Lung (tissue), 17 donors: ENCODE measurements at places on chromosomes 4 and X.

GRCh38 chr4:55216863-55217635, 91.7 kb upstream of the KDR start:
- no peak for DNase-seq

- DNase-seq: peak; percentile 49
Measured at GRCh38 chr4:26319949-26320537, 771 bp upstream of the RBPJ start.

- no peak for DNase-seq
Measured at GRCh38 chr4:156408749-156409148, 455.1 kb upstream of the CTSO start.

- DNase-seq: peak; percentile 26
Measured at GRCh38 chr4:102614801-102615200, 113.6 kb downstream of the NFKB1 start.

DNA sequence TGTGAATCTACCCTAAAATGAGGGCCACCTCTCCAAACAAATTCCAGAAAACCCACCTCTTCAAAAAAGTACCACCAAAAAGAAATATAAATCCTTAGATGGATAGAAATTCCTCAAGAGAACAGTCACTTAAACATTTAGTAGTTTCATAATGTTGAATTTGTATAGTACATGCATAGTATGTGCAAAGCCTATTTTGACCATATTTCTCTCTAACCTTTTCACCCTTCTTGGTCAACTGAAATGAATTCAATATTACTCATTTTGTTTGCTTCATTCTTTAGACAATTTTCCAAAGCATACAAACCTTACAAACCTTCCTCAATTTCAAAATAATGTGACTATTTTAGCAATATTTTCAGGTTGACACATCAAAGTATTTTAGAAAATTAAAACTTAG, 4.1 kb downstream of the RHOXF1 start:
- no peak for DNase-seq

DNA sequence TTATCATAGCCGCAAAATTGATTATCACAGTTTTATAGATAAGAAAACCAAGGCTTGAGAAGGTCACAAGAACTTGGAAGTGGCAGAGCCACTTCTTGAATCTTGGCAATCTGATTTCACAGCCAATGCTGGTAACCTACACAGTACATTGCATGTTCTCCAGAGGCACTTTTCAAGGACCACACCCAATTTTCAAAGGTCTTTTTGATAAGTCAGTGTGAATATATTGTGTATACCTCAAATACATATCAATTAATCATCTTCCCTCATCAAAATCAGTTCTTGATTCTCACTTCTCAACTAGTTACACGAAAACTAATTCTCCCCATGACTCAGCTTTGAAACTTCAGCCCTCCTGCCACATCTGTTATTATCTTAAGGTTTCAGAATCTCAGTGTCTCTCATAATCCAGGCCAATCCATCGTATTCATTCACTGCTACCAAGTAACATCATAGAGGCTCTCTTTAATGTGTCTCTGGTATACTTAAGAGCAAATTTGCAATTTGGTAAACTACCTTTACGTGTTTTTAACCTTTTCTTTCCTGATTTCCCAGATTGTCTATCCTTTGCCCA, 16.8 kb downstream of the CAMK2D start:
- no peak for DNase-seq

DNA sequence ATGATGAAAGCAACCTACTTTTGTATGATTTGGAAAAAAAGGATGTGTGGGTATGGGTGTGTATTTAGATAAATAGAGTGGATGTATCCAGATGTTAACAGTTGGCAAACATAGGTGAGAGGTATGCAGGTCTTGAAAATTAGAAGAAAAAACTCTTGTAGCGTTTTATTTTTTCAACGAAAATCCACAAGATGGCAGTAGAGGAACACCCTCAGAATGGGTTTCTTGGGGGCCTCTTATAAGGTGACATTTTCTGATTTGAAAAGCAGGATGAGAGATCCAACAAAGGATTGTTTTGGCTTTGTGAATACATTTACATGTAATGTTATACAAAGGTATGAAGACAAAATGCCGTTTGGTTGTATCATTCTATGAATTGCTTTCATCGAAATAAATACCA, 68.3 kb downstream of the FMR1NB start:
- peak; percentile 61 for DNase-seq

GRCh38 chrX:5474282-5474681, 754.4 kb downstream of the NLGN4X start:
- DNase-seq: no peak

- DNase-seq: no peak
Measured at GRCh38 chr4:22522206-22522605, 6.3 kb upstream of the ADGRA3 start.

- peak; percentile 25 for DNase-seq
Measured at GRCh38 chr4:14918336-14918735, 83.9 kb upstream of the CPEB2 start.

DNA sequence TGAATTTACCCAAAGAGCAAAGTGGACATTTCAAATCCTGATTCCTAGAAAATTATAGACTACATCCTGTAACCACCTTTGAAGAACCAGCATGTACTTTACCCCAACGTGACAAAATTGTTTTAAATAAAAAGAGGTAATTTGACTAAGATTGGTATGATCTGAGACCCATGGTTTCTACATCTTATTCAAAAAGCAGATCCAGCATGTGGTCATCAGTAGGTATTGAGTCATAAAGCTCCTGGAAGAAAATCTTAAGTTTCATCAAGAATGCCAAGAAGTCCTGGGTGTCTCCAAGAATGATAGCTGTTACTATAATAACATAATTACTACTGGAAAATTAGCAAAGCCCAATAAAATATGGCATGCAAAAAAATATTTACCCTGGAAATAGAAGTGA, 61.8 kb downstream of the NFKB1 start:
- DNase-seq: no peak

GRCh38 chrX:135307171-135307570, 2.1 kb upstream of the ETDC start:
- DNase-seq: no peak

DNA sequence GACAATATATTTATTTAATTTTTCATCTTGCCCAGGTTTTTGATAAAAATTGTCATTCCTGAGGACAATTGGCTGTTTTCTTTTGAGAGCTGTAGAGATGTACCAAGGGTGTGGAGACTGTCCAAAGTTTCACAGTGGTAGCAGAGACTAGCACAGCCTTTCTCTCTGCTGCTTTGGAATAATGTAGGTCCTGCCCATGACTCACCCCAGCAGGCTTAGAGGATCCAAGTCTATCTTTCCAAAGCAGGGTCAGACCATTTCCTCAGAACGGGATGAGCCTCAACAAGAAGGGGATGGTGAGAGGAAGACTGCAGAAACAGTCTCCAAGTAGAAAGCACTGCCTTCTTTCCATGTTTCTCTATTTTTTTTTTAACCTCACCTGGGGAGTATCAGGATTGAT, 131.5 kb upstream of the RPL34 start:
- no peak for DNase-seq

DNA sequence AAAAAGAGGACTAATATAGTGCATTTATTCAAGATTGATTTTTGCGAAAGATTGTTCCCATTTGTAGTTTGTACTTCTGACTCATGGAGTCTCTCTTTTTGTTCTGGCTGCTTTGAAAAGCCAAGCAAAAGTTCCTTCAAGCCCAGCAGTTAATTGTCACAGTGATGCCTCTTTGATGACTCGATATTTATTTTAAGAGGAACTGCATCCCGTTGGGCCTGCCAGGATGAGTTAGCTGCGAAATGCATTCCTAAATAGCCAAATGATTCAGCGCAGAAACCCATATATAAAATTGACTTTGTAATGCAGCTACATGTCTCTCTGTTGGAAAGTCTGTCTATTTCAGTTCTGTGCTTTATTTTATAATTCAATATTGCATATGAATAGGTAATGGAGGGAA, 295.1 kb downstream of the GBA3 start:
- DNase-seq: no peak

DNA sequence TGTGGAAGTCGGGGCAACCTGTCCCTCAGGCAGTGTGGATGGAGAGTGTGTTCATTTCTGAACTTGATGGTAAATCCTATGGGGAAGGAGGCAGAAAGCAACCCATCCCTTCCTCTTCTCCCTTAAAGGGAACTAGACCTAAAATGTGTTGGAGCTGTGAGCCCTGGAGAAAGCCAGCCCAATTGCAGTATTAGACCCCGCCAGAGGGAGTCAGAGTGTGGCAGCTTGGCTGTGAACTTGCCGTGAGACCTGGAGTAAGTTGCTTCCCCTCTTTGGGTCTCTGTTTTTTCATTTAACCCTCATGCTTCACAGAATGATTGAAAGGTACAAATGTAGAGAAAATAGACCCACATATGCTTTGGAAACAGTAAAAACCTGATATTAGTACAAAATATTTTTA, 108.7 kb upstream of the PAK3 start:
- no peak for DNase-seq

- DNase-seq: peak; percentile 19
Measured at GRCh38 chrX:47078129-47079043, at the start of gene RGN. Gene RGN (plus strand): TSS chrX:47078443. CDS start chrX:47081145, 2,702 bp downstream.

DNA sequence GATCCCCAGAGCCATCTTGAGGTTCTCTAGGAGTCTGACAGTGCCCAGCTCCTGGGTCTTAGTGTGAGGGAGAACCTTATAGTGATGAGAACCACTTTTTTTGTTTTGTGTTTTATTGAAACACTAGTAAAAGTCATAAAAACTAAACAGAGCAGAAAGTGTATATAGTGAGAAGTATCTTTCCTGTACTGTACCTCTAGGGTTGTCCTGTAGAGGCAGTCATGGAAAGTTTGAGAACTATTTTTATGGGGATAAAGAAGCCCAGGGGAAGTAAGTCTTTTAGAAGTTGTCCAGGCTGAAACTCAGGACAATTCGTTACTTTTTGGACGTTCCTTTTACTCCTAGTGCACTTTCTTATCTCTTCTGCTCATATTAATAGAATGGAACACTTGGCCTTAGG, 40.9 kb downstream of the ADH5 start:
- no peak for DNase-seq

DNA sequence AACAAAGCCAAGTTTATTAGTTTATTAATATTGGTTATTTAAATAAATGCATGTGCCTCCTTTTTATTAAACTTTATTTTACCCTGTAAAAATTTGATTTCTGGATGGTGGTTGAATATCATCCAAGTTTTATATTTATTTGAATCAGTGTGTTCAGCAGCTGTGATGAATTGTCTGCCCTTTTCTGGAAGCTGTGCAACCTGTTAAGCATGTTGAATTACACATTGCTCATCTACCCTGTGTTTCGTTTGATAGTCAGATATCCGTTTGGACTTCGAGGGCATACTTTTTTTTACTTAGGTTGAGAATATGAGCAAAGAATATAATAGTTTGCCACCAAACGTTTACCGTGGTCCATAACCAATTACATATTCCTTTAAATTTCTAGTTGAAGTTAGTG, 95.8 kb upstream of the TENM3 start:
- DNase-seq: no peak

DNA sequence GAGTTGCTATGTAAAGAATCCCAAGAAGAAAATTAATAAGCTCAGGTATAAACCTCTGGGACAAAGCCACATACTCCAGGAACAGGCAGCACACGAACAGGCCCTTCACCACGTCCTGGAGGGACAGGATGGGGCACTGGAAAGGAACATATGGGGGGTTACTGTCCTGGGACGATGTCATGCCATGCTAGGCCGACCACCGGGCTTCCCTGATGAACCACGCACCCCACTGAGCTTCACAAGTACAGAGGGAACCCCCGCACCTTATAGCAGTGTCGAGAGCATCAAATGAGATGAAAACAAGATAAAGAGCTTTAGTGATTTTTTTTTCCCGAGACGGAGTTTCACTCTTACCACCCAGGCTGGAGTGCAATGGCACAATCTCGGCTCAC, 19.1 kb downstream of the NOP14 start:
- DNase-seq: no peak

DNA sequence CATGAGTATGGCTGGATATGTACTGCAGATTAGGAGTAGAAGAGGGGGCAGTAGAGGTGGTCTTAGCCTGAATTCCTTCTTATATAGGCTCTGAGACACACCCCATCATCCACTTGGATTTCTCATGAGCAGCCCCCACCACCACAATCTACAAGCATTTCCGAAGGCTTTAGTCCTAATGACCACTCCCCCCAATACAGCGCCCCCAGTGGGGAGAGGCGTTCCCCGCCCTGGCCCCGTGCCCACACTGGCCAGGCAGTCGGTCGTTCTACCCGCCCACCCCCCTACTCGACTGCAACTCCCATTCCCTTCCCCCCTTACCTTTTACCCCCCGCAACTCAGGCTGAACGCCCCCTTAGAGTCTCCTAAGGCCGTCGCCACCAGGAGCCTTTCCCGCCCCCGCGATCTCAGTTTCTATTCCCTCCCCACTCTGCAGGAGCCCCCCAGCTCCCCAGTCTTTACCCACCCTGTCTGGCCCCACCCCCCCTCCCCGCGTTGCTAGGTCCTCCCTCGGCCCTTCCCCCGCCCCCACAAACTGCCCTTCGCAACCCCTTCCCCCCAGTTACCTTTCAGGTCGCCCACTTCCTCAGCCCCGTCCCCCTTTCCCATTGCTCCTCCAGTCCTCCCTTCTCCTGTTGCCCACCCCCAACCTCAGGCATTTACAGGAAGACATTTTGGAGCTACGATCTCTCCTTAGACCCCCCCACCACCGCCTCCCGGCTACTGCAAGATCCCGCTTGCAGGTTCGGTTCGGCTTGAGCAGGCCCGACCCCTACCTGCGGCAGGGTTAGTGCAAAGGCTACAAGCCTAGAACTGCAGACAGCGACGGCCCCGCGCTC, 468 bp downstream of the ZMYM3 start:
- DNase-seq: peak; percentile 75
